ENCODE measurements at places on chromosomes 7 and 10. TPM values are rescaled to one million over a fixed set of nuclear protein-coding genes. Genes with fewer than 3 reads are reported as not detected.
A peak's percentile ranks its signal among the peaks of the same experiment; 100 is the strongest.

- no peak for DNase-seq
Measured at GRCh38 chr7:45074528-45075354, 14.0 kb downstream of the NACAD start.

SFTPA2 gene
- not detected for total RNA-seq

GRCh38 chr10:102342958-102343357, 52.5 kb upstream of the NFKB2 start:
- no peak for DNase-seq

ZMIZ1 gene
- total RNA-seq: 50.4 TPM

CYP3A7 gene
- not detected for total RNA-seq

GRCh38 chr7:92781117-92781720, 55.2 kb downstream of the CDK6 start:
- peak; percentile 31 for DNase-seq

GRCh38 chr7:115631782-115632181, 398.8 kb downstream of the TFEC start:
- DNase-seq: no peak

DNA sequence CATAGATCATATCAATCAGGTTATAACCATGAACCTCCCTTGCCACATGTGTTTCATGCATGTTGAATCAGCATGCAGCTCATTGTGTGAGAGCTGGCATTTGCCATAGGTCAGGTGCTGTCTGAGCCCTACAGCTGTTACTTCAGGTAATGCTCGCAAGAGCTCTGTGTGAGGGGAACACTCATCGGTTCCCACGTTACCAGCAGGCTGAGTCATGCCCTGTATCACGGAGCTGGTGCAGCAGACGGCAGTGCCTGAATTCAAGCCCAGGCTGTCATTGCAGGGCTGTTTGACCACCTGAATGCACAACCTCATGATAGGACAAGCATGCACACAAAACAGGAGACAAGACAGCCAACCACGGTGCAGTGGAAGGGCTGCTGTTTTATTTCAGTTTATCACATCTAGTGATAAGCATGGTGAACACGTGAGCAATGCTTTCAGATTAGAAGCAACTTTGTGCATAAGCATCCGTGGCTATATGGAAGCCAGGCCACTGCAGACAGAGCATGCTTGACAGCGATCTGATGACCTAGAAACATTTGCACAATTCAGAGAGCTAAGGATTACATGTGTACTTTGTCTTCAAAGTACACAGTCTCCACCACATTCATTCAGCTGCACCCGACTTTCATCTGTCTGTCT, 56.4 kb upstream of the PFKP start:
- peak; percentile 9 for DNase-seq

CRYGN gene
- total RNA-seq: not detected

GRCh38 chr7:69418869-69419670, 179.2 kb upstream of the AUTS2 start:
- DNase-seq: no peak
